ENCODE measurements at places on chromosomes 1 and 21.
A peak's percentile ranks its signal among the peaks of the same experiment; 100 is the strongest.

GRCh38 chr1:113976609-113977278 is 2.5 kb upstream of the OLFML3 start:
- DNase-seq, result no peak

DNA sequence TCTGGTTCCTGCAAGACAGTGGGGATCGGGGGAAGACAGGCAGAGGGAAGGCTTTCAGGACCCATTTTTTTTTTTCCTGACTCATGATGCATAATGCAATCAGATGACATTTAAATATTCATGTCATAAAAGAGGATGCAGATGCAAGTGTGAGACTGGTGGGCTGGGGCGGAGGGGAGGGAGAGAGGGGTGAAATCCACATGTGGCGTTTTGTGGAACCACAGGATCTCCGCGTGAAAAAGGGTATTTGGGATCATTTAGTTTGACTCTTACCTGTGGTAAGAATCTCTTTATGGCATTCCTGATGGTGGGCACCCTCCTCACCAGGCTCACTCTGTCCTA is 249.3 kb upstream of the CSF3R start:
- no peak for DNase-seq

DNA sequence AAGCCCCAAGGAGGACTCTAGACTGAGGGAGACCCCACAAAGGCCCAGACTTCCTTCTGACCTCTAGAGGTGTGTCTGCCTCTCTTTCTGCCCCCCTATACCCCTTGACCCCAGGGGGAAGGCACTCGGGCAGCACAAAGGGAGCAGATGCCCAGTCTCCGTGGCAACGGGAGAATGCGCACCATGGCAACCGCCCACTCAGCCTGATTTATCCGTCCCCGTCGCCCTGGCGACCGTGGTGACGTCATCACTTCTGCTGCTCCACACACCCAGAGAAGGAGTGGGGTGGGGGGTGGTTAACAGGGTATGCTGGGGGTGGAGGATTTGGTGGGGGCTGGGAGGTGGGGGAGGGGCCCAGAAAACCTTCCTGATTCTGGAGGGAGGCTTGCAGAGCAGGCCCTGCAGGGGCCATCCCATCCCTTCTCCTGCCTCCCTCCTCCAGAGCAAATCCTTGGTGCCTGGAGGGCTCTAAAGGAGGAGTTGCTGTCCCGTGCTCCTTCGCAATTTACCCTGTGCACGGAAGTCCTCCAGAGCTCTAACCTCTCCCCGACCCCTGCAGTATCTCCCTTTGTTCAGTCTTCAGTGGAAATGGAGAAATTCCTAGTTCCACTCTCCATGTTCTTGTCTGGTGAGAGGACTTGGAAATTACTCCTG is 6.3 kb downstream of the CELF3 start:
- DNase-seq, result peak; percentile 22

DNA sequence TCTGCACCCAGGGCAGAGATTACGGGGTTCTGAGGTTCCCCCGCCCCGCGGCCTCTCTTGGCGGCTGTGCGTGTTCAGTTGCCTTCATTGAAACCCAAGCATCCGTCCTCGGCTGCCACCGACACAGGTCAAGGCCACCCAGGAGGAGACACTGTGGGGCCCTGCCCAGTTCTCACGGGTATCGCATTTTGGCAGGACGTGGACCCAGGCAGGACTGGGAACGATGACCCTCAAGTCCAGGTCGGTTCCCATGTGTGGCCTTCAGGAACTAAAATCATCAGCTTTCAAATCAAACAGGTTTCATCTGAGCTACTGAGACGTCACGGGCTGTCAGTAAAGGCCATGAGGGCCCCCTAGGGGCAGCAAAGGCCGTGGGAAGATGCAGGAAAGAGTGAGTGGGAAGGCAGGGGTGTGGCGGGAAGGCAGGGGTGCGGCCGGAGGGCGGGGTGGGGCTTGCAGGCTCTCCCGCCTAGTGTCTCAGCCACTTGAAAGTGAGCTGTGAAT is 7.0 kb upstream of the C1orf174 start:
- DNase-seq, result no peak

GRCh38 chr1:40239626-40240025 is 8.1 kb upstream of the TMCO2 start:
- DNase-seq, result no peak

DNA sequence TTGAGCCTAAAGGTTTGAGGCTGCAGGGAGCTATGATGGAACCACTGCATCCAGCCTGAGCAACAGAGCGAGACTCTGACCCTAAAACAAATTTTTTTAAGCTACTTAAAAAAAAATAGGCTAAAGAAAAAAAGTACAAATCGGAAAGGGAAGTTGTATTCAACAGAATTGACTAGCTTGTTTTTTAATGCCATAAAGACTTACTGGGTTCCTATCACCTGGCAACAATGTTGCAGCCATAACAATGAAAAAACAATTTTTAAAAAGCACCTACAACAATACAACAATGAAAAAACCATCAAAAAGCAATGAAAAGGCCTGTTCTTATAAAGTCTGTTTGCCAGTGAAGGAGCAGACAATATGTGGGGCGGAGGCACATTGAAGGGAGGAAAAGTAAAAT is 20.1 kb upstream of the PIGK start:
- DNase-seq, result no peak

DNA sequence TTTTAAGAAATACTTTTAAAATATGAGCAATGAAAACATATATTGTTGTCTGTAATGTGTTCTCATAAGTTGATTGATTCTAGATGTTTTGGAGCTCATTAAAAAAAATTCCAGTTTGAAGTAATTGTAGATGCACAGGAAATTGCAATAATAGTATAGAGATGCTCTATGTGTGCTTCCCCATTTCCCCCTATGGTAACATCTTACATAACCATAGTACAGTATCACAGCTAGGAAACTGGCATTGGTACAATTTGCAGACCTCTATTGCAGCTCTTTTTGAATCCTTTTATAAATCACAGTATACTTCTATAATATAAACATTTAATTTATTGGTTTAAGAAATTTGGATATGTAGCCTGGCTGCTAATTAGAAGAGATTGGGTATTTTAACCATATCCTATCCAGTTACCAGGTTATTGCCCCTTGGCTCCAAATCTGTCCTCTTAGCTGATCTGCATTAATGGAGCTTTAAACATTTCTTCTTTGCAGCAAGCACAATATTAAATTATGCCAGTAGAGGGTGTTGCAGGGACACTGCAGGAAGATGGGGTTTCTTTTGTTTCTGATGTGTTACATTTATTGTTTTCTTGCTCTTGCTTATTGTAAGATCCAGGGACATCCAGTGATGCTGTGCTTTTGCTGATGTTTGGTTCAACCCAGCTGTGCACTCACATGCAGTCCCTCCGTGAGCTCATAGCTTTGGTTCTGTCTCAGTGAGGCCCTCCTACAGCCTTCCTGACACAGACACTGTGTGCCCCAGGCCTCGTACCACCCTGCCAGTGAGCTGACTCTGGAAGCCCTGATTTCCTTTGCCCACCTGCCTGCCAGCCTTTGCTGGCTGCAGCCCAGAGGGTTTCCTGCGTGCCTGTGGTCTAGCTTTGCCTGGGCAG is 103.3 kb downstream of the RABGAP1L start:
- no peak for DNase-seq

GRCh38 chr1:18112611-18113010 is 5.0 kb downstream of the IGSF21 start:
- DNase-seq, result no peak

GRCh38 chr21:35606146-35606545 is 454.2 kb downstream of the SETD4 start:
- no peak for DNase-seq

- DNase-seq, result no peak
Observed at GRCh38 chr1:181482521-181483284, 614 bp upstream of the CACNA1E start.

DNA sequence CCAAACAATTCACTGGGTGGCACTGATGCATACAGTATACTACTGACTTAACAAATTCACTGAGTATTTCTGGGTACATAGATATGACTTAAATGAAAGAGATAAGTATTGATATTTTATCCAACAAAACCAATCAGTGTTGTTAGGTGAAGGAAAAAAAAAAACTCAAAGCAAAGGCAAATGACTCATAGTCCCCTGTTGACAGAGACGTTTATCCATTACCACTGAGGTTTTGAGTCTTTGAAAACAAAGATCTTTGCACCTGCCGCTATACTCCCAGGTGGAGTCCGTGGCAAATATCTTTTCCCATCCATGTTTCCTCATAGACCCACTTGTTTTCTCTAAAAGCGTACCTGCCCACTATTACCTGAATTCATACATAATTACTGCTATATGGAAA is 18.4 kb downstream of the DYNLT5 start:
- no peak for DNase-seq

- DNase-seq, result no peak
Observed at GRCh38 chr1:54301497-54301896, 101.5 kb downstream of the MRPL37 start.

- DNase-seq, result no peak
Observed at GRCh38 chr1:2980073-2980791, 41.0 kb upstream of the ACTRT2 start.

DNA sequence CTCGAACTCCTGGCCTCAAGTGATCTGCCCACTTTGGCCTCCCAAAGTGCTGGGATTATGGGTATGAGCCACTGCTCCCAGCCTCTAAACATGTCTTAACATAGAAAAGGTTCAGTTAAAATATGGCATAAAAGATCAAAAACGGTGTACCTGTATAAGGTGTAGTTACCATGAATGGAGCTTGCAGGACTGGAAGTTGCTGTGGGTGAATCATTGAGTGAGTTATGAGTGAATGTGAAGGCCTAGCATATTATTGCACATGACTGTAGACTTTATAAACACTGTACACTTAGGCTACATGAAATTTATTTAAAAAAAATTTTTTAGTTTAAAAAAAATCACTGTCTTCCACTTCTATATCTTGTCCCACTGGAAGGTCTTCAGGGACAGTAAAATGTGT is 15.7 kb downstream of the ABCD3 start:
- no peak for DNase-seq

DNA sequence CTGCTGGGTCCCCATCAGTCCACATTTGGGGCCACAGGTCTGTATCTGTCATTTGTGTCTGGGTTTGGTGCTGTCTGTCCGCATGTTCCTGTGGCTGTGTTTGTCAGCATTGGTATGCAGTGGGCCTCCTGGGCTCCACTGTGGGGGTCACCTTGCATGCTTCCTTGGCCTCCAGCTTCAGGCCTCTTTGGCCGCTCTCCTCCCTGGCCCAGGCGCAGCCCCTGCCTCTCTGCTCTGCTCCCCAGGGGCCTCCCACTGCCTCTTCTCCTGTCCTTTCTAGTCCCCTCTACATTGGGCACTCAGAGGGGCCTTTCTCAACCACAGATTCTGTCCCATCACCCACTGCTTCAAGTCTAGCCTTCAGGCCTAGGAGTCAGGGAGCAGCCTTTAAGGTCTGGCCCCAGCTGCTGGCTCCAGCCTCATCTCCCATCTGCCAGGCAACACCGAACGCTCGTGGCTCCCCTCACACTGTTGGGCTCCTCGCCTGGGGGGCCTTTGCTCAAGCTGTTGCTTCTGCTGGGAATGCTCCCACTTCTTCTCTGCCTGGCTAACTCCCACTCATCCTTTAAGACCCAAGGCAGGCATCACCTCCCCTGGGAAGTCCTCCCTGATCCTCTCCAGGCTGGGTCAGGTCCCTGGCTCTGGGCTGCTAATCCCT is 14.6 kb downstream of the ZNF362 start:
- no peak for DNase-seq

DNA sequence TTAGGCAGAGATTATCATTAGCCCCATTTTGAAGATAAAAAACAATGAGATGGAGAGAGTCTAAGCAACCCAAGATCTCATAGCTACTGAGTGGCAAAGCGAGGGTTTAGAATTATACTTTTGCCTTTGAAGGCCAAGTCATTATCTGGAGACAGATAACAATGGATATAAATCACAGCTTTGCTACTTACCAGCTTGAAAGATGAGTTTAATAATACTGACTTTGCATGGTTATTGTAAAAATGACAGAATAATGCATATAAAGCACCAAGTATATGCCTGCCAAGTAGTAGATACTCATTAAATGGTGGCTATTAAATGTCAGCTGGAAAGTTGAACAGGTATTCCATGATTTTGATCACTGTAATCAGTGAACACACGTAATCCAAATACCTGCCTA is 241.6 kb upstream of the SGIP1 start:
- no peak for DNase-seq

DNA sequence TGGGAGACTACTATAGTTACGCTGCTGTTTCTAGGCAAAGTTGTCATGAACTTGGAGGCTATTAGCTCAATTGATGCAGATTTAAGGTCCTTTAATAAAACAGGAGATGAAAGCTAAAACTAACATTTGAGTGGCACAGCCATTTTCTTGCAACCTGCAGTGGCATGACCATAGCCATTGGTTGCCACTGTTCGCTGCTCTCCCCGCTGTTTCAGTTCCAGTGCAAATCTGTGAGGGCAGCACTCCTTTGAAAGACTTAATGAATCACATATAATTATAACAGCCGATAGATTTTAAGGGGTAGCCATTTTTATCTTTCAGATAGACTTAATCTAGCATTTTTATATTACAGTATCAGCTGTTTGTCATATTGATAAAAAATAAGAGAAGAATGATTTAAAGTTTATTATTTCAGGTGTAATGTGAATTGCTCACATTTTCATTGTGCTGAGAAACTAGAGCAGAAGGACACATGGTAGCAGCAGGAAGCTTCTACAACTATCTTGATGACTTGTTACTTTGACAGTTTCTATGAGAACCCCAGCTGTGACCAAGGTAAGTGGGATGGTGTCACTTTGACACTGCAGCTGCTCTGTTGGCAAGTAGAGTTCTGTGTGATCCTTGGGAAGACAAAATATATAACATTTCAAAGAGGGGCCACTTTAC is 203.7 kb downstream of the PLA2G4A start:
- DNase-seq, result no peak

- DNase-seq, result no peak
Observed at GRCh38 chr1:186531561-186532165, 70.7 kb upstream of the PDC start.

DNA sequence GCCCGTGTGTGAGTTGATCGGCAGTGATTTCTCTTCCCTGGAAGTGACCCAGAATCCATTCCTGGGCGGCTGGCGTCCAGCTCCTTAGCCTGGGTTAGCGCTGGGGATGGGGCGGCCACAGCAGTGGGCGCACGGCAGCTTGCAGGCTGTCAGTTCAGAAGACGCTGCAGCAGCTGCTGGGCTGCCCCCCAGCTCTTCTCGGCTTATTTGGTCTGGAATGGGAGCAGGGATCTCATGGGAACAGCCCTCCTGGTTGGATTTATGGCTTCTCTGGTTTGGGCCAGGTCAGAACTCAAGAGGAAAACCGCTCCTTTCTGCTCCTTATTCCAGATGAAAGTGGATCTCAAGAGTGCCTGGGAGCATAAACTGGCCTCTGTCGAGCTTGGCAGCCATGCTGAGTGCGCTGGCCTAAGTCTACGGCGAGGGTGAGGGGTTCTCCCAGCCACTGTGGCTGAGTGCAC is 148.2 kb downstream of the PRDM16 start:
- no peak for DNase-seq

GRCh38 chr21:27681038-27681437 is 714.1 kb upstream of the ADAMTS5 start:
- DNase-seq, result no peak

- no peak for DNase-seq
Observed at GRCh38 chr1:150484861-150485260, 2.4 kb upstream of the TARS2 start.

DNA sequence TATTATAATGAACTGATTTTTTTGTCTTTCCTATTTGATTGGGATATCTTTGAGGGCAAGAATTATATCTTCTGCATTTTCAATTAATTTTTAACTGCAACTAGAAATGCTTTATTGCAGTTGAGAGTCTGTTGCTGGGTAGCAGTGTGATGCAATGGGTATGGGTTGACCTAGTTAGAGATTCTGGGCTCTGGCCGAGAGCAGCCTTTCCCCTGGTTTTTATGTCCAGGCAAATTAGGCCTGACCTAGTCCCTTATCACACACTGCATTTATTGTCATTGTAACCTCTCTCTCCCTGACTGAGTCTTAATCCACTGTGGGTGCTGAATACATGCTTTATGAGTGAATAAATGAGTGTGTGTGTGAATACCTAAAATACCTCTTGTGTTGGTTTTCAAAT is 206.4 kb upstream of the PTGFR start:
- no peak for DNase-seq

Measured in stimulated activated CD4-positive, alpha-beta T cell treated with anti-CD3 and anti-CD28 coated beads, Interleukin-15, amount 100 ng/mL, for 48 hours (primary cell).